ENCODE measurements at places on chromosomes 1 and 21.

- no peak for DNase-seq
Measured at GRCh38 chr1:167756730-167757405, 35.1 kb downstream of the MPZL1 start.

GRCh38 chr1:54768093-54768492 lies 3.8 kb upstream of the PARS2 start:
- no peak for DNase-seq

DNA sequence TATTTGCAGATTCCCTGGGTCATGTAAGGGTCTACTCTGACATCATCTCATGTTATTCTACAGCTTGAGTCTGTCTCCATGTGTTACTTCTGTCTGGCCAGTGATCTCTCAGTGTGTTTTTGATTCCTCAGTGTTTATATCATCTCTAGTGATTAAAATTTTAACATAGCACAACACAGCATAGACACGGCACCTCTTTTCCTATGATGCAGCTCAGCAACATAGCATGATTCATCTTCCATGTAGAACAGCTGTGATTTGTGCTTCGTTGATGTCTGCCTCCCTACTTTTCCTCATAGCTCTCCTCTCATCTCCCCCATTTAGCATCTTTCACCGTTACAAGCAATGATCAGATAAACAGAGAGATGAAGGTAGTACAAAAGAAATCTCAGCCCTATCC lies 163.9 kb upstream of the DPT start:
- DNase-seq = no peak

DNA sequence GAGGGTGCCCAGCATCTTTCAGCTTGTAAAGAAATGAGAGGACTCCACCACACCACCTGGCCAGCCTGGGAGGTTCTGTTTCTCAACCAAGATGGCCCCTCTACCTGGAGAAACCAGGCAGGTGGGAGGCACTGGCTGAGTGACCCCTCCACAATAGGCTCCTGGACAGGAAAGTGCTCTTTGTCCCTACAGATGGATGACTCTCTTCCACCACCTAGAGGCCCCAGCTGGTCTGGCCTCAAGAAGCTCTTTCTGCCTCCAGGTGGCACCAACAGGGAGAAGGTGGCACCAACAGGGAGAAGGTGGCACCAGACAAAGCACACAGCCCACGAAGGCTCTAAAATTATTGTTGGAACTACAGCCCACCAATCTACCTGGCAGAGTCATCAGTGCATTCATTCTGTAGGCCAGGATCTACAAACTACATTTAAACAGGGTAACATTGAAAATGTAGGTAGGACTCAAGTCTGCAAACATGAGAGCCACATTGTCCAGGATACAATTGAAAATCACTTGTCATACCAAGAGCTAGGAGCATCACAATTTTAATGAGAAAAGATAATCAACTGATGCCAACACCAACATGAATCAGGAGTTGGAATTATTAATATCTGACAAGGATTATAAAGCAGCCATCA lies 14.4 kb downstream of the TMPRSS3 start:
- no peak for DNase-seq

DNA sequence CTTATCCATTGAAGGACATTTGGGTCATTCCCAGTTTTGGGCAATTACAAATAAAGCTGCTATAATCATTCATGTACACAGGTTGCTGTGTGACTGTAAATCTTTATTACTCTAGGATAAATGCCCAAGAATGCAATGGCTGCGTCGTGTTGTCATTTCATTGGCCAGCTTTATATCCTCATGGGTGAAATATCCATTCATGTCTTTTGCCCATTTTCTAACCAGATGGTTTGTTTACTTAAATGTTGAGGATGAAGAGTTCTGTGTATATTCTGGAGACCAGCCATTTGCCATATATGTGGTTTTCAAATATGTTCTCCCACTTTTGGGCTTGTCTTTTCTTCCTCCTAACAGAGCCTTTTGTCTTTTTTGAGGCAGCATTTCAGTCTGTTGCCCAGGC lies 25.3 kb downstream of the TRIM11 start:
- DNase-seq = no peak

DNA sequence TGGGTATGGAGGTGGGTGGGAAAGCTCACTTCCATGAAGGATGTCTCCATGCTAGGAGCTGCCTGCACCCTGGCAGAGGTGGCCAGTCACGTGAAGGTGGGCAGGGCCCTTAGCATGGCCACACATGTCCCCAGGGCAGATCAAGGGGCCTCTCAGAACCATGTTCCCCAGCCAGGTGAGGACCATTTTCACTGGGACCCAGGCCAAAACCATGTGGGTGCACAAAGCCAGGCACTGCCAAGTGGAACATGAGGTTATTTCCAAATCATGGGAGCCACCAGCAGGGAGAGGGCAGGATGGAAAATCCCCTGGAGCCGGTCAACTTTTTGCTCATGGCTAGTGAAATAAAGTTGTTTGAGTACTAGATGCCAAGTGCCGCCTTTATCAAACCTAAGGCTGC lies 9.7 kb downstream of the ZNF692 start:
- no peak for DNase-seq

Measured in NCI-H187 treated with DMSO at 0.1 percent for 48 hours (cell line).